ENCODE measurements at places on chromosomes 5 and 9. TPM values are rescaled to one million over a fixed set of nuclear protein-coding genes. Genes with fewer than 3 reads are reported as not detected.

Gene SCGB3A1
- polyA plus RNA-seq, result 2.4 TPM

Gene TSSK1B
- not detected for polyA plus RNA-seq

Gene PLAC8L1
- polyA plus RNA-seq, result 3.0 TPM

Gene PCDHGB3
- polyA plus RNA-seq, result 2.6 TPM

Gene PKD2L2
- polyA plus RNA-seq, result 0.58 TPM

Gene RAI14
- polyA plus RNA-seq, result 88.9 TPM

Gene SH2D3C
- 20.4 TPM for polyA plus RNA-seq

Gene CDC37L1
- polyA plus RNA-seq, result 19.2 TPM

Gene RUFY1
- 97.1 TPM for polyA plus RNA-seq

Gene CCDC192
- 1.1 TPM for polyA plus RNA-seq

Gene OR1K1
- not detected for polyA plus RNA-seq

Gene NXNL2
- polyA plus RNA-seq, result 3.3 TPM

Gene FAM170A
- not detected for polyA plus RNA-seq

Gene NMUR2
- polyA plus RNA-seq, result not detected

Gene MAN2A1
- 70.5 TPM for polyA plus RNA-seq

Gene FPGS
- 50.6 TPM for polyA plus RNA-seq

Gene STPG3
- 3.9 TPM for polyA plus RNA-seq

Gene NEUROG1
- not detected for polyA plus RNA-seq

Gene MOCS2
- polyA plus RNA-seq, result 71.6 TPM

Gene TCF7
- 13.3 TPM for polyA plus RNA-seq

Gene LRRC19
- 12.0 TPM for polyA plus RNA-seq

Gene BARX1
- polyA plus RNA-seq, result 0.78 TPM

GRCh38 chr9:592225-592624, 249.3 kb upstream of the DMRT1 start:
- DNase-seq, result no peak

DNA sequence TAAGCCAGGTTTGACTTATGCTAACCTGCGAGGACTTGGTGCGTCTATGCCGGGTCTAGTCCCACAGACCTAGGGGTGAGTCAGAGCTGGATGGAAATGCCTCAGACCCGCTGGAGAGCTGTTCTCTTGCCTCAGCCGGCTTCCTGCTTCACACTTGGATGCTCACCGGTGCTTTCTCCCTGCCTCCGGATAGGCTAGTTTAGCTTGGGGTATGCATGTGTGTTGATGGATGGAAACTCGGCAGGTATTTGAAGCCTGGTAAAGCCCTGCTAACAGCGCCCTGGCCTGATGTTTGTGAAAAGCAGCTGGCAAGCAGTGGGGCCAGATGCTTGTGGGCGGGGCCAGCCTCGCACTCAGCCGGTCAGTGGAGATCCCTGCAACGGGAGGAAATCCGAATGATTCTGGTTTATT, 29.3 kb downstream of the PRRC2B start:
- peak; percentile 84 for DNase-seq

DNA sequence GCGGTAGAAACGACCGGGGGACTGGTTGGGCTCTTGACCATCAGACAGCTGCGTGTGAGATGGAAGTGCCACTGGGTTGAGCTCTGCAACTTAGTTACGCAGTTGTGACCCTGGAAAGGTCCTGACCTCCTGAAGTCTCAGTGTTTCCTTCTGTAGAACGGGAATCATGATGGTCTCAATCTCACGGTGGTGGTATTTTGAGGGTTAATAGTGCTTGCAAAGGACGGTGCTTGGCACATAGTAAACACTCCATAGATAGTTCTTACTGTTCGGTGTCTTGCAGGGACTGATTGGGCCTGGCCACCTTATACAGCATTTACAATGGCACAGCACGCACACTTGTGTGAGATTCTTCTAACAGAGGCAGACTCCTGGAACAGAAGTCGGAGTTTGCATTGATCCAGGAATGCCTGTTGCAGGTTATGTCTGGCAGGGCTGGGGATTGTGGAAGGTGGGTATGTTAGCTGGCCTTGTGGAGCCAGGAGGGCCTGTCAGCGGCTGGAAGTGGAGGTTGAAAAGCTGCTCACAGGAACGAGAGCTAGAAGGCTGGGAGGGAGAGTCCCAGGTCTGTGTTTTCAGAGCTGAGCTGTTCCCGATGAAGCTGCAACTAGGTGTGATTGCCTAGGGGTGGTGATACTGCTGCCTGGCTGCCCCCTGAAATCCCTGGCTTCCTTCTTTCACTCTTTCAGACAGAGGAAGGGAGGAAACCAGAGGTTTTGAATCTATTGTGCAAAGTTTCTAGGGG, 962 bp upstream of the TXN start:
- no peak for DNase-seq

- DNase-seq, result no peak
Observed at GRCh38 chr9:5438301-5439162, 807 bp upstream of the PLGRKT start.

- DNase-seq, result no peak
Observed at GRCh38 chr9:106818034-106818433, 44.9 kb upstream of the ZNF462 start.

DNA sequence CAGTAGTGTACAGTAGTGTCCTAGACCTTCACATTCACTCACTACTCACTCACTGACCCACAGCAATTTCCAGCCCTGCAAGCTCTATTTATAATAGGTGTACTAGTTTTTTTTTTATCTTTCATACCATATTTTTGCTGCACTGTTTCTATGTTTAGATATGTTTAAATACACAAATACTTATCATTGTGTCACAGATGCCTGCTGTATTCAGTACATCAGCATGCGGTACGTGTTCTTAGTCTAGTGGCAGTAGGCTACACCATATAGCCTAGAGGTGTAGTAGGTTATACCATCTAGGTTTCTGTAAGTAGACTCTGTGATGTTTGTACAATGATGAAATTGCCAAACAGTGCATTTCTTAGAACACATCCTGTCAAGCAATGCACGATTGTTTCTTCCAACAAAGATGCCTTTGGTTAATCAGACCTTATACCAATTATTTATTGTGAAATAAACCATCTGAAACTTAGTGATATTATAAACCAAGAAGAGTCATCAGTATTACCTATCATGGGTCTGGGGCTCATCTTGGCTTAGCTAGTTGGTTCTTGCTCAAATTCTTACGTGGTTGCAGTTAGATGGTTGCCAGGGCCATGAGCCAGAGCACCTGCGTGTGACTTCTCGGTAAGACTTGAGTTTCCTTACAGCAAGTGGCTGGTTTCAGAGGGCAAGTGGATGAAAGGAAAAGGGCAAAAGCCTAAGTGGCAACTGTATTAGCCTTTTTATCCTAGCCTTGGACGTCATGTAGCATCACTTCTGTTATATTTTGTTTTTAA, 41.1 kb downstream of the ERBIN start:
- no peak for DNase-seq

DNA sequence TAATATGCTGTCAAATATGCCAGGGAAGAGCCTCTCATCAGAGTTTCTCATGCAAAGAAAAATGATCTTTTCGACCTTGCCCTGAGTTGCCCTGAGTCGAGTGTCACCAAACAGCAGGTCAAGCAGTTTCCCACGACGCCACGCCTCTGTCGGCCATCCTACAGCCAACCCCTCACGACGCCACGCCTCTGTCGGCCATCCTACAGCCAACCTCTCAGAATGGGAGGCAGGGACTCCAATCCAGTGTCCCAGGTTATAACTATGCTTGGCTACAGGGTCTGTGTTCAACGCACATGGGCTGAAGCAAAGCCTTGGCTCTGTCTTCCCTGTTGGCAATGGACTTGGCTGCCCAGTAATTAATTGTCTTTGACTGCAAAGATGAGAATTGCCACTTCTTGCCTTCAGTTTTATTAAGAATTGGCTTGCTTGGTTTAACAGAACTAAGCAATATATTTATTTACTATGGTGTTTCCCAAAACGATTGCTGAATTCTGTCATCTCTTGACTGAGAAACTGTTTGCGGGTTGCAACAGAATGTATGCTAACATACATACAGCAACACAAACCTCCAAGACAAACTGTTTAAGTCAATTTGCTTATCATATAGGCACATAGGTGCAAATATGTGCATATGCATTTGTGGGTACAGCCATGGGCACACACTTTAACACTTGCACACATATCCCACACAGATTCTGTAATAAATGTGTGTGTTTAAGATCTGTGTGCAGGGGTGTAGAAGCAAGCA, 352.9 kb downstream of the GLIS3 start:
- no peak for DNase-seq

- DNase-seq, result no peak
Observed at GRCh38 chr5:38207343-38207742, 51.0 kb upstream of the EGFLAM start.

- DNase-seq, result no peak
Observed at GRCh38 chr5:40401284-40402006, 278.3 kb upstream of the PTGER4 start.

GRCh38 chr9:124309667-124310084, 51.9 kb downstream of the NEK6 start:
- DNase-seq, result no peak

- DNase-seq, result no peak
Observed at GRCh38 chr5:72463449-72464052, 43.7 kb downstream of the ZNF366 start.

DNA sequence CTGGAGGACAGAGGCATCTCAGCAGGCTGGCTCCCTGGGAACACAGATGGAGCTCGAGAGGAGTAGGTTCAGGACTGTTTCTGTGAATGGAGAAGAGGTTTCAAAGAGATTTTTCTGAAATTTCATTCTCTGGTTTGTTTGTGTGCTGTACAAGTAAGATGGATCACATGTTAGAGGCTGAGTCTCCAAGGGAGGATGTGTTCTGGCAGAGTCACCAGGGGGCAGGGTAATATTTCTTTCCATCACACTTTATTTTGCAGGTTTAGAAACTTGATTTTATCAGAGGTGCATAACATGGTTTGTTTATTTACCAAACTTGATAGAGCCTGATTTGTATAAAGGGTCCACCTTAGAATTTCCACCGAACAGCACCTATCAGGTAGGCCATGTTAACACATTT, 69.2 kb upstream of the ARL15 start:
- no peak for DNase-seq

- DNase-seq, result no peak
Observed at GRCh38 chr9:86649913-86650312, 295.7 kb upstream of the TUT7 start.

GRCh38 chr9:120450916-120451315, 129.1 kb downstream of the CDK5RAP2 start:
- no peak for DNase-seq

- DNase-seq, result no peak
Observed at GRCh38 chr9:78989031-78989658, 582.6 kb upstream of the TLE4 start.

- no peak for DNase-seq
Observed at GRCh38 chr9:4548811-4549725, 58.8 kb downstream of the SLC1A1 start.

- no peak for DNase-seq
Observed at GRCh38 chr5:39107350-39107749, 33.2 kb upstream of the RICTOR start.

- no peak for DNase-seq
Observed at GRCh38 chr5:34609951-34610441, 46.1 kb upstream of the RAI14 start.

DNA sequence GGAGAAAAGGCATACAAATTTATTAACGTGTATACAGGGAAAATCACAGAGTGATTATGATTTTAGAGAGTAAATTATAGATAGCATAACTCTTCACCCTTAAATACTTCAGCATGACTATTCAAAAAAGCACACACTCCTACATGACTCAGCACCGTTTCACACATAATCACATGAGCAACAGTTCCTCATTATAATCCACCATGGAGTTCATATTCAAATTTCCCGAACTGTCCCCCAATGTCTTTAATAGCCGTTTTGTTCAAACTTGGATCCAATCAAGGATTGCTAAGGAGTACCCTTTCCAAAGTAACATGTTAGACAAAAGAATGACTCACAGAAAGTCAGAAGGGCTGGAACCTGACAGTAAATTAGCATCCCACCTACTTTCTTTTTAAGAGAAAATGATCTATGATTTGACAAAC, 32.1 kb downstream of the RAPGEF1 start:
- no peak for DNase-seq

DNA sequence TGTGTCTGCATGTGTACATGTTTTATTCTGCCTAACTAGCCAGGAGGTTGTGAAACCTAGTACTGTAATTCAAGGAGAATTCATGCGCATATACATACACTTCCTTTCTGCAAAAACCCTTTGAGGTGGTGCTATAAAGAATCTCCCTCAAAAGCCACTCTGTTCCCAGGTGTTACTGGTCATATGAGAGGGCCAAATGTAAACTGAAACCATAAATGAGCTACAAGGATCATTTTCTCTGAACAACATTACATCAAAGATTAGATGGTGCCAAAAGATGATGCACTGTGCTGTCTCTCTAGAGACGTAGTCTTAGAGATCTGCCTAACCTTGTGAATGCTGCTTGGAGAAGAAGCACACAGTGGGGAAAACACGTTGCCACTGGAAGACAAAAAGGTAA, 15.7 kb downstream of the NREP start:
- DNase-seq, result no peak

DNA sequence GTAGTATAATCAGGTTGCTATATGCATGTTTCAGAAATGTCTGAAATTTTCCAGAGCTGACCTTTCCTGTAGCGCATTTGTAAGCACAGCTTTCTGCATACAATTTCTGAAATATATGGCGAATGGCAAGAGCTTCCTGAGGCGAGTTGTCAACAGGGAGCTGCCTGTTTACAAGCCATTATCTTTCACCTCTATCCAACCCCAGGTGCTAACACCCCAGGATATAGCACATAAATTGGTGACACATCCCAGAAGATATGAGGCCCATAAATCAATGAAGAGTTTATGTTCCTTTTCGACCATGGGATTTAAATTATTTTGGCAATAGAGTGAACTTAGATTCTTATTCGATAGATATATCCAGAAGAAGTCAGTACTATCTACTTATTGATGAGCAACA, 379.8 kb downstream of the KDM4C start:
- no peak for DNase-seq

DNA sequence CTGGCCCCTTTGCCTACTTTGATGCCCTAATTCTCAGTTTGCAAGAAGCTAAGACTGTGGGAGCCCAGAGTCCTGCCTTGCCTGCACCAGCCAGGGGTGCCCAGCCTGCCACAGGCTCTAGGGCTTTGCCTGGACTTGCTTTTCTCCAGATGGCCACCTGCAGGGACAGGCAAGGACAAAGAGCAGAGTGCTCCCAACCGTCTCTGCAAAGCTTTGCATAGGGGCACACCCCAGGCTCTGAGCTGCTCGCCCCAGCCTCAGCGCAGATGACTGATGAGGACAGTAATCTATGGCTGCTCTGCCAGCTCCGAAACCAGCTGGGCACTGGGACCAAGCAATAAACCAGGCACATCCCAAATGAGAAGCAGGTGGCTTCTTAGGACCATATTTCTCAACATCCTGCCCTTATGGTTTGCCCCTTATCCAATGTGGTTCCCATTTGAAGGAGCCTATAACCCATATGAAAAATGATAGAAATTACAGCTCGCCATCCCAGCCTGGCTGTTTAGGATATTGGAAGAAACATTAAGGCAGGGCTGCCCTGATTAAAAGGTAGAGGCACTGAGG, 25.4 kb upstream of the TCF7 start:
- DNase-seq, result no peak

- DNase-seq, result no peak
Observed at GRCh38 chr9:129306318-129306973, 128.4 kb upstream of the IER5L start.

- no peak for DNase-seq
Observed at GRCh38 chr5:15737036-15737821, 237.2 kb downstream of the FBXL7 start.

- peak; percentile 76 for DNase-seq
Observed at GRCh38 chr5:93800988-93801811, 59.8 kb upstream of the POU5F2 start.
